ENCODE measurements at places on chromosomes 5 and 9.

GRCh38 chr5:14768508-14769365 is 102.8 kb downstream of the ANKH start:
- no peak for DNase-seq

DNA sequence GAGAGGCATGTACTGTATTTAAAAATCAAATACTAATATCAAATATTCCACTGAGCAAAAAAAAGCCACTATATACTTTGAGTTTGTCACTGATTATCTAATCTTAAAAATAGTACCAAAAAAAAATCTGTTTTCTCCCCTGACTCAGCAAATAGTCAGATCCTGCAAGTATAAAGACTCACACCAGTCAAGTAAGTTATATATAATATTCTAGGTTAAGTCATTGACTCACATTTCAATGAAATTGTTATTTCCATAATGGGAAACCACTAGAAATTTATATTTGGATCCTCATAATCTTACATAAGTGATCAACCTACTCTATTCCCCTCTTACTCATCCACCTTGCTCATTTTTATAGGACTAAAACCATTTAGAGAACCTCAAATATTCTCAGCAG is 447.2 kb upstream of the MEF2C start:
- DNase-seq: no peak

DNA sequence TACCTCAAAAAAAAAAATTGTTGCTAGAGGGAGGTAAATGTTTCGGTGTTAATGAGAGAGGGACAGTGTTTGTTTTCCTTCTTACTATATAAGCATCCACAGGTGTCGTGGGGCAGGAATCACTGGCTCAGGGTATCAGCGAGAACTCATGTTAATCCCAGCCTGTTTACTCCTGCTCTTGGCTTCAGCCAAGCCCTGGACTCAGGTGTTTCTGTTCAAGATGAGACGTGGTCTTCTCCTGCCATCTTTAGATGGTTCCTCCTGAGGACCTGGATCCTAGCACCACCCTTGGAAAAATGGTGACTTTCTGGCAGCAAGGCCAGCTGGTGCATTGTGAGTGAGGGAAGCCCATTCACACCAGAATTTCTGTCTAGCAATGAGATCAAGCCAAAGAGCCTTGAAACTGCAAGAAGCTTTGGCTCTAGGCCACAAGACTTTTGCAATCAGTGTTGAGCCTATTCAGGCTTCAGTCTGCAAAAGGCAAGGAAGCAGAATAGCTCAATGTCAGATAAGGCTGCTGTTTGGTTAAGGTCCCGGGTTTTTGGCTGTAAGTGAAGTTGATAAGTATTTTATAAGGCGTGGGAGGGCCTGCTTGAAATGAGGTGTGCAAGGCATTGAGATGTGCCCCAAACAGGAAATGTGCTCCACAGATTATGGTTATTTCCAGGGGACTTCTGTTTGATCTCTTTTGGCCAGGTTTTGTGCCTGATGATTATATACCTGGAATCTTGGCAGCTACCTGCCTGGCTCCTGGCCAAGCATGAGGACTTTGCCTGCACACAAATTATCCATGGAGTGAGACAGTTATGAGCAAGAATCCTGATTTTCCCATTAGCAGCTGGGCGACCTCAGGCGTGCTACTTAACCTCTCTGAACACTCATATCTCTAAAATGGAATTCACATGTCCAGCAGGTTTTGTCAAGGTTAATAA is 99.8 kb downstream of the TENT4A start:
- no peak for DNase-seq

DNA sequence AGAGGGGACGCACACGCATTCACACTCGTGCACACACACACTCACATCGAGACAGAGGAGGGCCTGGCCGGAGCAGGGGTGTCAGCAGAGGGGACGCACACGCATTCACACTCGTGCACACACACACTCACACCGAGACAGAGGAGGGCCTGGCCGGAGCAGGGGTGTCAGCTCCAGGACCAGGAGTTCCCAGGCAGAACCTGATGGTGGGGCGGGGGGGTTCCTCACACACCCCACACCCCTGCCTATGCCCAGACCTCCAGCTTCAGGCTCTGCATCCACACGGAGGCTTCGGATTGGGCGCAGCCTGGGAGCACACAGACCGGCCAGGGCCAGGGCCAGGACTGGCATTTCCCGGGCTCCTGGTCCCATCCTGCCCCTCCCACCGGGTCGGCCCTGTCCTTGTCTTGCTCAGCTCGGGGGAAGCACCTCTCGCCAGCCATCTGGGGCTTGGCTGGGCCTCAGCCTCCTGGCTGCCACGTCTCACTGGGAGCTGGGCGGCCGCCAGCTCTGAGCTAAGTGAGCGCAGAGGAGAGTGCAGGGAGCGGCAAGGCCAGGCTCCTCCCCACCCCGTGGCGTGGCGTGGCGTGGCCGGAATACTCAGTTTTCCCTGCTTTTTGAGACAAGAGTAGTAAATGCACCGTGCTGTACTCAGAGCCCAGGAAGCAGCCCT is 31.3 kb downstream of the ADAMTS2 start:
- DNase-seq: no peak

GRCh38 chr9:92257327-92257726 is 36.2 kb downstream of the IARS1 start:
- no peak for DNase-seq

DNA sequence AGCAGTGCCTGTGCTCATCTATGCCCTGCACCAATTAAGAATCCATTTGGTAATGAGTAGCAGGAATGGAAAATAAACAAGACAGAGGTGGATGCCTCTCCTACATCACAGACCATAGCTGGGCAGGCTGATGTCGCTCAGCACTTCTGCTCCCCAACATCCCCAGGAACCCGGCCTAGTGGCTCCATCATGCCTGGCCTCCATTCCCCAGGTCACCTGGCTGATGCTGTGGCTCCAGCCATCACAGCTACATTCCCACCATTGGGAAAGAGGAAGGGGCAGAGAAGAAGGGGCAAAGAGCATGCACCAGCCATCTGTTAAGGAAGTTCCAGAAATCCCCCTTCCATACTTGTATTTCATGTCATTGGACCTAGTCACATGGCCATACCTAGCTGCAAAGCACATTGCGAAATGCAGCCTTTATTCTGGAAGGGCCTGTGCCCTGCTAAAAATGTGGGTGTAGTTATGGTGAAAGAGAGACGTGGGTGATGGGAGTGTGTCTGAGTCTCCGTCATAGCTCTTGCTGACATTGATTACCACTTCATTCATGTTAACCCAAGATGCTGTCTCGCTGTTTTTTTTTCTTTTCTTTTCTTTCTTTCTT is 86.1 kb upstream of the ADAMTS2 start:
- no peak for DNase-seq

- no peak for DNase-seq
These were observed 185.1 kb downstream of the SMARCA2 start for GRCh38 chr9:2199999-2200796.

DNA sequence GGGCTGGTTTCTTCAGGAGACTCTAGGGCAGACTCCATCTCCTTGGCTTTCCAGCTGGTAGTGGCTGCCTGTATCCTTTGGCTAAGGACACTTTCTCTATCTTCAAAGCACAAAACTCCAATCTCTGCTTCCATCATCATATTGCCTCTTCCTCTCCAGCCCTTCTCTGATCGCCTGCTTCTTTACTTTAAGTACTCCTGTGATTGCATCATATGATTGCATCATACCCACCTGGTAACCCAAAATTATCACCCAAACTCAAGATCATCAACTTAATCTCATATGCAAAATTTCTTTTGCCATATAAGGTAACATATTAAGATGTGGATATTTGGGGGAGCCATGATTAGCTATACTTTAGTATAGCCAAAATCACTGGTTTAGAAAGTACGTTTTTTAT is 1092.6 kb upstream of the CDH6 start:
- DNase-seq: no peak

GRCh38 chr5:44943647-44944046 is 134.9 kb downstream of the MRPS30 start:
- DNase-seq: no peak

- DNase-seq: no peak
These were observed 82.0 kb downstream of the YIPF5 start for GRCh38 chr5:144088206-144089064.

DNA sequence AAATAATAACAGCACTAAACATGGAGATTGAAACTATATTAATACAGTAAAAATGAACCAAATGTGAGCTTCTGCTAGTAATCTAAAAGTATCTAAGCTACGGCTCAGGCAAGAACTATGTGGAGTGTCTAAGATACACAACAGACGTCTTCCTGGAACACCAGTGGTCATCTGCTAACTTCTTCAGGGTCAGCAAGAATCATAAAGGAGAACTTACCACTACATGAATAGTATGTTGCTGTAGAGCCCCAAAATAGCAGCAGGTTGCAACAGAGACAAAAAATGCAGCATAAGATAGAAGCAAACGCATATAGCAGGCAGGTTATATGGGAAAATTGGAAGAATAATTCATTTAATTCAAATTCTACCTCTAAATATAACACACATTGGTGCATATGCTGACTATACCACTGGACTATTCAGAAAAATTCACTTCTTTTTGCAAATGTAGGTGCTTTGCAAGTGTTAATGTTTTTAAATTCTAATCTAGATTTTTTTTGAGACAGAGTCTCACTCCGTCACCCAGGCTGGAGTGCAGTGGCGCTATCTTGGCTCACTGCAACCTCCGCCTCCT is 27.1 kb downstream of the DCTN4 start:
- DNase-seq: no peak

DNA sequence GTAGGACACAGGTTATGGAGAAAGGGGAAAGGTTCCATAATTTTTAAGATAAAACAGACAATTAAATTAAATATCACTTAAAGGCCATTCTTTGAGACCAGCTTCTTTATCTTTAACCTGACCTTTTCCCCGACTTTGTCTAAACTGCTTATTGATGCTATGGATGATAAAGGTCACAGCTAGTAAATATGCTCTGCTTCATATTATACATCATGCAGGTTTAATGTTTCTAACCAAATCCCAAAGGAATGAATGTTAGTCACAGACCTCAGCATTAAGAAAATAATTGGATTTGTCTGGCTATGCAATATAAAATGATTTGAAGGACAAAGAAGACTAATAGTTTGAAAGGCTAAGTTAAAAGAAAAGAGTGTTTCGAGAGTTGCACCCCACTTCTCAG is 147.6 kb downstream of the ST8SIA4 start:
- no peak for DNase-seq

DNA sequence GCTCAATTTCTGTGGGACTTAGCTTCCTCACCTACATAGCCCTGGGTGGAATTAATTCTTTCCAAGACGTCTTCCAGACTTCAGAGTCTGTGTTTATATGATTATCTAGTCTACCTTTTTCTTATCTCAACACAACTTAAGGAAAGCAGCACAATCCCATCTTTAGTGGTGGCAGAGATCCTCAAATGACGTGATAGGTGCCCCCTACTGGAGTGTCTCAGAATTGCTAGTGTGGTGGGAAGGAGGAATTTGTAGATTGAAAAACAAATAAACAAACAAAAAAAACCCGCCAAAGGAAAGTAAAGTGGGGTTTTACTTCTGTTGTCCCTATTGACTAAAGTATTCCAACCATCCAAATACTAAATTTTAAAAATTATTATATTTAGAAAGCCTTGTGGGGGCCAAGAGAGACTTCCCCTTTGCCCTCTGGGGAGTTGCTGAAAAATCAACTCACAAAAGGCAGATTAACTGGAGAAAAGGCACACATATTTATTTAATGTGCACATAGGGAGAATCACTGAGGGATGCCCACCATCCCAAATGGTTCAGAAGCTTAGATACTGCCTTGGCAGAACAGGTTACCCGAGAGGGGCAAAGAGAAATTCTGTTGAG is 283.3 kb downstream of the TMEM167A start:
- DNase-seq: peak; percentile 20

Data from activated T-cell treated with anti-CD3 and anti-CD28 coated beads for 24 hours (primary cell).